ELR (cell line): ENCODE measurements at places on chromosomes 3 and 15.

DNA sequence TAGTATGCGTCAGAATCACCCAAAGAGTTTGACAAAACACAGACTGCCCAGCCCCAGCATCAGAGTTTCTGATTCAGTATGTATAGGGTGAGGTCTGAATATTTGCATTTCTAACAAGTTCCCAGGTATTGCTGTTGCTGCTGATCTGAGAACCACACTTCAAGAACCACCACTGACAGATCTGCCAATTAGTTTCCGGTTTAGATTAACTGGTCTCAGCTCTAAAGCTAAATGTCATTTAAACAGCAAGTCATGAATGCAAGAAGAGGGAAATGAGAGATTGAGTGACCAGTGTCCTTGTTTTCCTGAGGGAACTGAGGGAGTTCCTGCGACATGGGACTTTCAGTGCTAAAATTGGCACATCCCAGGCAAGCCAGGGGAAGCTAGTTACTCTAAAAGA is 305.0 kb downstream of the ZNF385D start:
- DNase-seq = no peak

GRCh38 chr15:73317651-73318462 is 50.9 kb downstream of the HCN4 start:
- no peak for DNase-seq

DNA sequence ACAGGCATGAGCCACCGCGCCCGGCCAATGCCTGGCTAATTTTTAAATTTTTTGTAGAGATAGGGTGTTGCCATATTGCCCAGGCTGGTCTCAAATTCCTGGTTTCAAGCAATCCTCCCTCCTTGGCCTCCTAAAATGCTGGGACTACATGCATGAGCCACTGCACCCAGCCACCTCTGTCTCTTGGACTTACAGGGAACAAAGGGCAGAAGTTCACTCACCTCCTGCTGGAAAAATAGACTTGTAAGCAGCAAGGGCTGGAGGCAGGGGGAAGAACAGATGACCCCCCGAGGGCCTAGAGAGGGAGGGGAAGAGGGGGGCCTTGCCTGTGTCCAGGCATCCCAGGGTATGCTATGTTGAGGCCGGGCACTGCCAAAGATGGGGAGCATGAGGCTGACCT is 22.2 kb downstream of the DUSP7 start:
- DNase-seq = no peak

GRCh38 chr15:39454189-39454986 is 126.5 kb upstream of the THBS1 start:
- no peak for DNase-seq

- no peak for DNase-seq
Observed at GRCh38 chr3:143601723-143602484, 246.4 kb downstream of the SLC9A9 start.

DNA sequence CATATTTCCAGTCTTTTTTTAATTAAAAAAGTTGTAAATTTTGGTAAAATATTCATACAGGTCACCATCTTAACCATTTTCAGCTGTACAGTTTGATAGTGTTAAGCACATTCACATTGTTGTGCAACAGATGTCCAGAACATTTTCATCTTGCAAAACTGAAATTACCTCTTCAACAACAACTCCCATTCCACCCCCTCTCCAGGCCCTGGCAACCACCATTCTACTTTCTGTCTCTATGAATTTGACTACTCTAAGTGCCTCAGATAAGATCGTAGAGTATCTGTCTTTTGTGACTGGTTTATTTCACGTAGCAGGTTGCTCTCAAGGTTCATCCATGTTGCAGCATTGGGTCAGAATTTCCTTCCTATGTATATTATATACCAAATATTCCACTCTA is 76.0 kb downstream of the SLCO3A1 start:
- DNase-seq = no peak

DNA sequence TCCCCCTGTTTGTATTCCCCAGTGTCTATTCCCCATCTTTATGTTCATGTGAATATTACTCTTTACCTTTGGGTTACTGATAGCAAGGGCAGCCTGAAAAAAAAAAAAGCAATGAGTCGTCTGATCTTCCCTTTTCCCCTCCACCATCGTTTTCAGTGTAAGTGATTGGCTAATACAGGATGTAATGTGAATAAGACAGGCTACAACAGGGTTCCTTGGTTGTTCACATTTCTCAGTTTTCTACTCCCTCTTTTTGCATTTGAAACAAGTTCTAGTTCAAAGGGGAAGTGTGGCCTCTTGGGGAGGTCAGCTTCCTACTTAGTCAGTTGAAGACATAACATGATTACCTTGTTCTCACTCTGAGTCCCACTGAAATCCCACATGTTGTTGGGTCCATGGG is 278.0 kb upstream of the TRIM42 start:
- no peak for DNase-seq

DNA sequence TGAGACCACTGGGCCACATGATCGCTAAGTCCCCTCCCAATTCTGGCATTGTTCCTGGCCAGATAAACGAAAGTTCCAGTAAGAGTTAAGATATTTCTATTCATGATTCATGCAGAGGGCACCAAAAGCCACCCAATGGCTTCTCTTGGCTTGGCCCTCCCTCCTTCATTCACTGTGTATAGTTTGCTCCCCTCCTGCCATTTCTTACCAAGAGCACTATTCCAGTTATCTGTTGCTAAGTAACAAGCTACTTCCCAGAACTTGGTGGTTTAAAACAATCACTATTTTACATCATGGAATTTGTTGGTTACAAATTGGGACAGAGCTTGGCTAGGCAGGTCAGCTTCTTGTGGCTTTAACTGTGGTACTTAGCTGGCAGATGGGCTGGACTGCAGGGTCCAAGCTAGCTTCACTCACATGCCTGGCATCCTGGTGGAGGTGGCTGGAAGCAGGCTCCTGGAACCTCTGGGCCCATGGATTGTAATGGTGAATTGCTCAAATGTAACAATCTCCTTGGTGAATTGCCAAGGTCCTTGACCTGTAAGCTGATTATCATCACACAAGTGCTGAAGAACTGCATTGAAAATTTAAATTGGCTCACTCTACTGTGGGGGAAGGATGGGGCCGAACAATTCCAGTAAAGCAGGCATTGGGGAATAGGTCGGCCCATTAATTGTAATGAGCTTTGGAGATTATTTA is 16.6 kb downstream of the EAF1 start:
- no peak for DNase-seq

DNA sequence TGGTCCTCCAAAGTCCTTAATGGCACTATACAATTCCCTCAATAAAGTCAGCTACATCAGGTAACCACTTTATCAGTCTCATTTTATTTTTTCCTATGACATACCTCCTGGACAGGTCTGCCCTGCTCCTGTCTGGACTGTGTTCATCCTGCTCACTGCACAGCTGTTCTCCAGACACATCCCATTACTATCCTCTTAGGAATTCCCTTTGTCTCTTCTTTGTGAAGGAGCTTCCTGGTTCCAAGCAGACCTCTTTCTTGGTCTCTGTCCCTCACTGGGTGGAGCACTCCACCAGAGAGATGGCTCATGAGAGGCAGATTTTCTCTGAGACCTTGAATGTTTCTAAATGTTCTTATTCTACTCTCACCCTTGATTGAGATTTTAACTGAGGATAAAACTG is 60.1 kb downstream of the KY start:
- DNase-seq = no peak

DNA sequence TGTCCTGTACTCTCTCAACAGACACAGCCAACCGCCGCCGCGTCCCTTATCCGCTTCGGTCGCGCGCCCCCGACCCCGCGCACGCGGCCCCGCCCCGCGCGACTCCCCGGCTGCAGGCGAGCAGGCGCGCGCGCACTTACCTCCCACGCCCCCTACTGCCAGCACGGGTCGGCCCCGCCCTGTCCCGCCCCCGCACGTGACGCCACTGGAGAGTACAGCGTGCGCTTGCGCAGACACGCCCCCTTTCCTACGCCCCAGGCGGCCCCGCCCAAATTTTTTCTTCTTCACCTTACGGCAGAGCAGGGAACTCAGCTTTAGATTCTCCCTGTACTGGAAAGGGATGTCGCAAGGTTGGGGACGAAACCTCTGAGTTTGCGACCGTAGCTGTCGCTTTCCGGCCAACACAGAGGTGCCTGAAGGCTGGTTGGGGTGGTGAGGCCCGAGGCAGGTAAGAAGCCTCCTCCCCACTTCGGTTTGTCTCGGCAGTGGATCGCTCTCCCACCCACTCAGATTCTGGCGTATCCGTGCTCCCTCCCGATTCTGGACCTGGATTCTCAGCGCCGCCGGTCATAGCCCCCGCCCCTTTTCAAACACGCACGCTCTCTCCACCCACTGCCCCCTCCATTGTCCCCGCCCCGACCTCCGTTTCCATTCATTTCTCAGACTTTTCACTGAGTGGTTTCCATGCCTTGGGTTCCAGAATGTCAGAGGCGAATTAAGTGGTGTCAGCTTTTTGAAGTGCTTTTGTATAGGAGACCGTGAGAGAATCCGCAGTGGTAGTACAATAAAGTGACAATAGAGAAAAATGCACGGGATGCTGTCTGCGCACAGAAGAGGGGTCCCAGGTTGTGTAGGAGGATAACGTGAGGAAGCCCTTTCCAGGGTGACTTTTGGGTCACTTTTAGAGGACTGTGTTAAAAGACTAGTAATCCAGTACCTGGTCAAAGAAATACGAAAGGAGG is at the start of the genes MYO9A and SENP8:
TSS of gene MYO9A (minus strand) at position 134 of the 962 bp plus-strand sequence. CDS start 71,587 bp downstream, outside the sequence.
TSS of gene SENP8 (plus strand) at position 387 of the 962 bp plus-strand sequence. CDS start 21,221 bp downstream, outside the sequence.
- peak; percentile 98 for DNase-seq

DNA sequence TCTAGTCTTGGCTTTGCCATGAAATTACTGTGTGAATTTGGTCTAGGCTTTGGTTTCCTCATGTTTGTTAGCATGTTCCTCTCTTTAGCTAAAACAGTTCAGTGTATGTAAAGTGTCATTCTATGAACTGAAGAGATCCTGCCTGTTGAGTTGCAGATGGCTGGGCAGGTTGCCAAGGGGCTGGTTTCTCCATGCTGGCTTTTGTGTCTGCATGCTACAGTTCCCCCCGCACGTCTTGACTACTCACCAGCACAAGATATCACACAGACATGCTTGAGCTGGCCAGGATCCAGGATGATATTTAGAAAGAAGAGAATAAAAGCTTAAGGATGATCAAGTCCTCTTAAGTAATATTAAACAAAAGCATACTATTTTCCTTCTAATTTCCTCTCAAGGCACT is 90.2 kb downstream of the CERS3 start:
- peak; percentile 1 for DNase-seq

GRCh38 chr3:149216193-149216869 is 5.3 kb downstream of the CP start:
- DNase-seq = no peak

DNA sequence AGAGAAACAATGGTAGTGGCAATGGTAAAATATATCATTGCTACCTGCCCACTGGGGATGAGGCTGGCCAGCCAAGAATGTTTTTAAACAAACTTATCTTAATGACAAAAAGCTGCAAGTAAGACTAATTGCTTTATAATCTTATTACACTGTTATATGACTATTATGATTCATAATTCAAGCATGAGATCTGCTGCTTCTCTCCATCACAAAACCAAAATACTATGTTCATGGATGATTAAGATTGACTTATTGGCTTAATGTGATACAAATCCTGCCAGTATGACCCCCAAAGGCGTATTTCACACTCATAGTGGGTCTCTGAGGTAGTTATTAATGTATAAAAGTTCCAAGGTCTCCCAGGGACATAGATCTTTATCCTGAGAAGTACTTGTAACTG is 52.6 kb downstream of the FBN1 start:
- DNase-seq = peak; percentile 5

- no peak for DNase-seq
Observed at GRCh38 chr3:25235031-25235430, 193.0 kb upstream of the RARB start.

- no peak for DNase-seq
Observed at GRCh38 chr15:101114166-101114565, 137.7 kb downstream of the CHSY1 start.

- DNase-seq = peak; percentile 73
Observed at GRCh38 chr3:19885468-19885867, 48.5 kb downstream of the EFHB start.

DNA sequence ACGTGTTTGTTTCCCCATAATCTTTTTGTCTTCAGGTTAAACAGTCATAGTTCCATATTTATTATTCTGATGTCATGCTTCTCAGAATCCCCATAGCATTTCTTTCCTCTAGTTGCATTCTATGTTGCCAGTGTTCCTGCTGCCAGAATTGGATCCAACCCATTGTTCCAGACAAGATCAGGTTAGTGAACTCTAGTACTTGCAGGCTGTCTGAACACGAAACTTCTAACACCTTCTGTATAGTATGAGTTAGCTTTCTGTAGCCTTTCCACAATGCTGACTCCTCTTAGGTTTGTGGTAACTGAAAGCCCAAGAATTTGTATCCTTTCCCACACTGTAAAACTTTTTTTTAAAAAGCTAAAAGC is 88.0 kb upstream of the ROPN1 start:
- DNase-seq = no peak

DNA sequence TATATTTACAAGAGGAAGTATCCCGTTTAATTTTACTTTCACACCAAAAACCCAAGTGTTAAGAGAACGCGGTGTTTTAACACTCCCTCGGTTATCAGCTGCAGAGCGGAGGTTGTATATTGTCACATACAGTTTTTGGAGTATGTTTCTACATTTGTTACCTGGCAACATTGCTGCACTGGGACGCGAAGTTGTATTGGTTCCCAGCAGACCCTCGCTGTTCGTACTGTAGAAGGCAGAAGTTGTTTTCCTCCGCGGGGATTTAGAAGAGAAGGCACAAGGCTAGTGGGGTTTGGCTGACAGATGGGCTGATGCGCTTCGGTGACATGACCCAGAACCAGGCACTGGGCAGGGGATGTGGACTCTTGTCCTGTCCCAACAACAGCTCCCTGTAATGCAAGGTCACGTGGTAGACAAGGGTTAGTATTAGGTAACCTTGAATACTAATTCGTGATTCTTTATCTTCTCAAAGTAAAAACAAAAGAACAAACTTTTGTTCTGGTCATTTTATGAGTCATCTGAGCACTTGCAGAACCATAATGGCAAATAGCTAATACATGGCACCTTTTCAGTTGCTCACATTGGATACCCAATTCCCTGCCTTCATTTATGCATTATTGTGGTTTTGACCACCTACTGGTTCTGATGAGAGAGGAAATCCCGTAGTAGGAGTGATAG is 230.4 kb upstream of the BHLHE40 start:
- DNase-seq = no peak

- no peak for DNase-seq
Observed at GRCh38 chr3:56918111-56918568, 116.4 kb upstream of the ARHGEF3 start.

GRCh38 chr3:37481982-37482381 is 307.6 kb upstream of the LRRFIP2 start:
- no peak for DNase-seq

- DNase-seq = no peak
Observed at GRCh38 chr3:39261726-39262125, 18.1 kb downstream of the CX3CR1 start.

DNA sequence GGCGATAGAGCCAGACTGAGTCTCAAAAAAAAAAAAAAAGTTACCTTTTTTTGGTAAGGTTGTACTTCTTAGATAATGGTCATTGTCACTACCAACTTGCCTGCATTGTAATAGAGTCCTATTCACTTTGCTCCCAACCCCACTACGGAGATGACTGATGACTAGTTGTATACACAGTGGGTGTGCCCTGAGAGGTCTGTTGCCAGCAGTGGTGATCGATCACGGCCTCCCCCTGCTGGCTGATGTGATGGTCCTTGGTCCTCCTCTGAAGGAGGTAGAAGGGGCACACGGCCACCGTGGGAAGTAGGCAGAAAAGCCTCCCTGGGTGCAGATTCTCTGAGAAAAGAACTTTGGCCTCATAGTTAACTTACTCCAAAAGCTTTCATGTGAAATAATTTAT is 10.7 kb downstream of the GCNT3 start:
- peak; percentile 79 for DNase-seq

- DNase-seq = no peak
Observed at GRCh38 chr3:169864270-169864669, 5.5 kb downstream of the LRRC31 start.

GRCh38 chr3:25888892-25889524 is 99.1 kb downstream of the OXSM start:
- DNase-seq = no peak
